ENCODE measurements at places on chromosomes 7 and 10.

GRCh38 chr7:151308256-151308655, 33.4 kb upstream of the NUB1 start:
- DNase-seq: no peak

DNA sequence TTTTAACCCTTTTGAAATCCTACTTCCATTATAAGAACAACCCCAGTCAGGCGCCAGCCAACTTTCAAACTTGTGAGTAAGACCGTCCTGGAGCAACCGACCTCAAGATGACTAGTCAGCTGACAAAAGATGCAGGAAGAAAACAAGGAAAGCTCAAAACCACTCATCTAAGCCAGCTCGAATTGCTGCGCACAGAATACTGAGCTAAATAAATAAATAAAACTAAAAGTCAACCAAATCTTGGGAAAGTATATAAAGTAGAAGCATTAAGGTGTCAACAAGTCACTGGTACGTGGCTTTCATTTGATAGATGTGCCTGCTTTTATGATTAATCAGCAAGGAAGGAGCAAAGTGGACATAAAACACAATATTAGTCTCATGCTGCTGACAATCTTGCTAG, 1269.8 kb downstream of the XPNPEP1 start:
- DNase-seq: no peak

DNA sequence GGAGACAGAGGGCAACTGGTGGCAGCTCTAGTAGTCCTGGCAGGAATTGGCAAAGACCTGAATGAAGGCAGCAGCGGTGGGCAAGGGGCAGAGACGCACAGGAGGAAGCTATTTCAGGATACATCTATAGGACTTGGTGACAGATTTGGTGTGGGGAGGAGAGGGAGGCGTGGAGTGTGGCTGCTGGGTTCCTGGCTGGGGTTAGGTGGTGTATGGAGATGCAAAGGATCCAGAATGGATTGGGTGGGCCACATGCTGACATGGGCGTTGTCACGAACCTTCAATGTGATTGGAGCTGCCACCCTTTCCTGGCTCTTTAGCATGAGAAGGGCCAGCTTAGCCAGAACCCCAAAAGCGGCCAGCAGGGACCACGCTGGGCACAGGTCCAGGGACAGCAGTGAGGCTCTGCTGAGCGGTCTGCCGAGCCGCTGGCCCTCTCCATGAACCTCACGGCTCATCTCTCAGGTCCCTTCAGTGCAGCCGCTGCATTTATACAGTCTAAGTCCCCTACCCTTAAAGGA, 10.2 kb upstream of the ADCY1 start:
- DNase-seq: no peak

- no peak for DNase-seq
Measured at GRCh38 chr10:44326474-44327030, 58.3 kb downstream of the CXCL12 start.

GRCh38 chr10:59910867-59911266, 4.5 kb upstream of the CCDC6 start:
- DNase-seq: no peak

DNA sequence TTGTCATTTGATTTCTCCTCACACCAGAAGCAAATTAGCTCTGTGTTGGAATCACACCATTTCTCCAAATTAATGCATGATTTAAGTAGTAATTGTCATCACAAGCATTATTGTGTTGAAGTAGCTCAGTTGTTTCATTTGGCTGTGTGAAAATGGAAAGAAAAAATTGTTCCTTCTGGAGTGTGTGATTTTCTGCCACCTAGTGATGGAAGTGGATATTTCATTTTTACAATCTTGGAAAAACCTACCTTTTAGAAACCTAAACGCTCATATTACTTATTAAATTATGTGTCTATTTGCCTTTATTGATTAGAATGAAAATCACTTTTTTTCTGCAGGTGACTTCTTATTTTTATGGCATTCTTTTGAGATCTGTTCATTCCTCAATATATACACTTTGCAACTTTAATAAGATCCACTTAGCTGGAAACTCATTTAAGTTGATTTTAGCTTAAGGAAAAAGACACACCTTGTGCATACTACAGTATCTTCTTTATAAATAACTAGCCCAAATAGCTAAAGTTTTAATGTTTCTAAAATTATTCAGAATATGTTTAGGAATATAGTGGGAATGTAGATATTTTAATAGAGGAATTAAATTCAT, 50.0 kb downstream of the SRI start:
- DNase-seq: no peak

DNA sequence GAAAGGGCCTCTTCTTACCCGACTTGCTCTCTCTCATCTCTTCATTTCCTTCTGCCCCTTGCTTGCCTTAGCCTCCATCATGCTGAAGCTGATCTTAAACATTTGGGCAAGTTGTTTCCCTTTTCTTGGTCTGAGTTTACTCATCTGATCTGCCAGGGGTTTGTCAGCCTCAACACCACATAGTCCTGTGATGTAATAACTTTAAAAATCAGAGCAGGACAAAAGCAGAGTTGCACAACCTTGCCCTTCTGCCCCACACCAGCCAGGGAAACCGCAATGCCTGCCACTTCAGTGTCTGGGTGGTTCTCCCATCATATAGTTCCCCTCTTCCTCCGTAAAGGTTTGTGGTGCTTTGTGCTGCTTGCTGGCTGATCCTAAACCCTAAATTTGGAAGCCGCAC, 9.9 kb upstream of the LIPM start:
- DNase-seq: no peak
